ENCODE measurements at places on chromosomes 3 and 15.
A peak's percentile ranks its signal among the peaks of the same experiment; 100 is the strongest.

DNA sequence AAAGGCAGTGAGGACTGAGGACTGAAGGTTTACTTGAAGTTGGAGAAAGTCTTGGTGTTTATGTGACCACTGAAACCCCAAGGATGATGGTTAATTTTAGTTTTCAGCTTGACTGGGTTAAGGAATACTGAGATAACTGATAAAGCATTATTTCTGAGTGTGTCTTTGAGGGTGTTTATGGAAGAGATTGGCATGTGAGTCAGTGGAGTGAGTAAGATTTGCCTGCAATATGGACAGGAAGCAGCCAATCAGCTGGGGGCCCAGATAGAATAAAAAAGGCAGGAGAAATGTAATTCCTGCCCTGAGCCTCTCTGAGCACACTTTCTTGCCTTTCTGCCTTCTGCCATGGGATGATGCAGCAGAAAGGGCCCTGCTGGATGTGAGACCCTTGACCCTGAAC is 92.4 kb downstream of the KBTBD8 start:
- DNase-seq = peak; percentile 58

DNA sequence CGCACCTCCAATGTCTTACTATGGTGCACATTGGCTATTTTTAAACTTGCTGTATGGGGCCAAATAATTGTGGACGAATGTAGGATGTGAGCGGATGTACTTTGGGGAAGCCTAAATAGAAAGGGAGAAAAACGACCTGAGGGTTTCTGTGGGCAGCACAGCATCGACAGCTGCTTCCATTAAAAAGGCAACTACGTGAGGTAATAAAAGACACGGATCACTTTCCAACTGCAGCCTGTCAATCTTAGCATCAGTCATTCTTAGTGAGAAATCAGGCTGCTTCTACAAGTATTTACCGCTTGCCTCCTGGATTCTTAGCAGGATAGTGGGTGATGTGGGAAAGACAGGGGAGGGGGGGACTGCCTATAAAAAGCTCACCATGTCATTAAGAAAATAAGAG is 186.7 kb upstream of the SLC2A2 start:
- no peak for DNase-seq

DNA sequence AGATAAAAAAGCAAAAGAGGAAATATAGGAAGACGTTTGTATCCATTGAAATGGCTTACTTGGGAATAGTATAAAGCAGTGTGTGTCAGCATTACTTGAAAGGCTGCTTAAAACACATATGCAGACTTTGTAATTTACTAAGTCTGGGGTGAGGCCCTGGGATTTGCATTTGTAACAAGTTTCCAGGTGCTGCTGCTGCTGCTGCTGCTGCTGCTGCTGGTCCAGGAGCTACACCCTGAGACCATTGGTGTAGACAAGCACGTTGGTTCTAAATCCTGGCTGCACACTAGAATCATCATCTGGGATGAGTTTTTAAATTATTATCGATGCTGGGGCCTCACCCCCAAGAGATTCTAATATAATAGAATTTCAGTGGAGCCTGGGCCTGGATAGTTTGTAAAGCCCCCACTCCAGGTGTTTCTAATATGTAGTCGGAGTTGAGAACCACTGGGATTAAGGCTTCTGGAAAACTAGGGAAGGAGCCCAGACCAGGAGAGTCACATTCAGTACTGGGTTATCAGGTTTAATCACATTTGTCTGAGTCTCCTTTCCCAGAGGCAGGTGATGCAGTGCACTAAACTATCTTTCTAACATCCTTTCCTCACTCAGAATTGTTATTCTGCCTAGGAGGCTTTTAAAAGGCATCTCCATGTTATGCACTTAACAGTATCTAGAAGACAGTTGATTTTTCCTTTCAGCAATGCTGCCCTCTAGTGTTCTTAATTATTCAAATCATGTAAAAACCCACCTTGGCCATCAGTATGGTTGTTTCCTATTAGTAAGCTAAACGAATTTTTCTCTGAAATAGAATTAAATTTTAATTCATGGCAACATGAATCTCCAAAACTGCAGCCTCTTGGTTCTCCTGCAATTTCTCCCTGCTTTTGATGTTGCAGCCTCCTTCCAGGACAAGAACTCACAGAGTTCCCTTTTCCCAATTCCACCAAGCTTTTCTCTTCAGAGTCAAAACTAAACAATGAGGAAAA is 45.4 kb downstream of the SSR3 start:
- DNase-seq = no peak

- DNase-seq = no peak
These were observed 143.8 kb upstream of the WNT5A start for GRCh38 chr3:55630921-55631299.

GRCh38 chr3:8485141-8485870 is 16.3 kb upstream of the LMCD1 start:
- no peak for DNase-seq

DNA sequence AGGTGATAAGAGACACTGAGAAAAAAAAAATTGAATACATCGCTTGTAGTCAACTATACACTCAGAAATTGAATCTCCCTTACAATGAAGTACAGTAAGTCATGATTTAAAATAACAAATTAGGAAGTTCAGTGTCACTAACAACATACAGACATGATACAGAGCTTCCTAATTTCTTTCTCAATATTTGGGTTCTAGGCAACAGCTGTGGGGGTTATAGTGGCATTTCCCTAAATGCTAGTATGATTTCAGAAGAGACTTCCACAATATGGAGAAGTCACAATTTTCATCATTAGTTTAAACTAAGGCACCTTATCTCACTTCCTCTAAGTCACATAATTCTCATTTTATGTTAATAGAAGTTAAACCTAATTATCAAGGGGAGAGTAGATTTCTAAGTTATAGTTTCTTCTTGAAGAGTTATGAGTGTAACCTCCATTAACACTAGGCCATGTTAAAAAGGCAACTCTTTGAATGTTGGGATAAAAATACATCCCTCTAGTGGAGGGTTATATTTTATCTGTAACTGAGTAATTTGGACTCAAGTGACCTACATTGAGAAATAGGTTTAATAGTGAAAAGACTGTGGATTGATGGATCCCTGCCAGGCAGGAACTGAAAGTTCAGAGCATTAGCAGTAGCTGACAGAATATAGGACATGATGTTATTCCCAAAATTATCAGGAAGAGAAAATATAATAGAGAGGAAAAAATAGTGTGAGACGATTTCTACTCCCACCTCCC is 286.0 kb upstream of the SUCLG2 start:
- DNase-seq = peak; percentile 53

DNA sequence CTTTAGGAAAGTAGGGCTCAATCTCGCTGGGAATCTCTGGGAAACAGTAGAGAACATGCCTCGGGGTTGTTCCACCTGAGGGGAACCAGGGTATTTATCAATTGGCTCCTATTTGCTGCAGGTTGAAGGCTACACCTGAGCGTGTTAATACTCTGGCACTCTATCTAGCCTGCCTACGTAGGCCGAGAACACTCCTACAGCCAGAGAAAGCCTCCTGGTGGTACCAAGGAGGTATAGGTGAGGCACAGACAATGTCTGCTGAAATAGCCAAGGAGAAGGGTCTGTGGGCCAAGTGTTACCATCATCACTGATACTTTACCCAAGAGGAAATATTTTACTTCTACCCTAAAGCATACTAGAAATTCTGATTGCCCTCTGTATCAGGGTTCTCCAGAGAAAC is 341.0 kb upstream of the UBE2E2 start:
- DNase-seq = no peak

- DNase-seq = no peak
These were observed 48.6 kb upstream of the SLCO2A1 start for GRCh38 chr3:134078169-134078831.

GRCh38 chr3:42749025-42749752 is 23.9 kb downstream of the CCDC13 start:
- DNase-seq = no peak

Data from NCI-H226 (cell line).